ENCODE measurements at places on chromosomes 4 and X.

- DNase-seq: no peak
Observed at GRCh38 chr4:159258889-159259560, 156.1 kb downstream of the RAPGEF2 start.

DNA sequence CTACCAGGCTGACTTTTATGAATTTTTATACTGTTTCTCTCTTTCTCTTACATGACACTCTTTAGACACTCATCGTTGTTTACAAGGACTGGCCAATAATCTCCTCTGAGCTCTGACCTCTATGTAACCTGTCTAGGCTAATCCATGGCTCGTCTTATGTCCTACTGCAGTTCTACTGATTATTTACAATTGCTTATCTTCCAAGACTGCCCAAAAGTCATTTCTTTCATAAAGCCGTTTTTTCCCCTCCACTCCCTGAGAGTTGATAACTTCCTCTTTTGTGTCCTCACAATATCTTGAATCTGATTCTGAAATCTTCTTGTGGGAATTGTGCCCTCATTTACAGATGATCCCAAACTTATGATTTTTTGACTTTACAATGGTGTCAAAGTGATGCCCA lies 18.3 kb upstream of the SNCA start:
- DNase-seq: no peak

DNA sequence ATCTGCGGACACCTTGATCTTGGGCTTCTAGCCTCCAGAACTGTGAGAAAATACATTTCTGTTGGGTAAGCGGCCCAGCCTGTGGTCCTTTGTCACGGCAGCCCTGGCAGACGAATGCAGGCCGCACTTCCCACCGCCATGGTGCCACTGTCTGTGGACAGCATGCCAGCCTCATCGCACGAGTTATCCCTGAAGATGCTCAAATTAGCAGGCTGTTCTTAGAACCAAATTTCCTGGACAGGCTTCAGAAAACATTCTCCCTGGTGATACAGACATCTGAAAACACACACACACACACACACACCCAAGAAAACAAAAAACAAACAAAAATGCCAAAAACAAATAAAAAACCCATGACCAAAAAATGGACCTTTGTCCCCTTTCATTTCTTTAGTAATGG lies 343.5 kb upstream of the GATB start:
- DNase-seq: no peak

- no peak for DNase-seq
Observed at GRCh38 chrX:85882601-85883000, 164.8 kb downstream of the CHM start.

- DNase-seq: no peak
Observed at GRCh38 chr4:180615746-180616145, 1627.5 kb upstream of the TENM3 start.

GRCh38 chrX:103780336-103781061 lies 3.9 kb downstream of the PLP1 start:
- DNase-seq: no peak
